ENCODE measurements at places on chromosomes 7 and 10.

DNA sequence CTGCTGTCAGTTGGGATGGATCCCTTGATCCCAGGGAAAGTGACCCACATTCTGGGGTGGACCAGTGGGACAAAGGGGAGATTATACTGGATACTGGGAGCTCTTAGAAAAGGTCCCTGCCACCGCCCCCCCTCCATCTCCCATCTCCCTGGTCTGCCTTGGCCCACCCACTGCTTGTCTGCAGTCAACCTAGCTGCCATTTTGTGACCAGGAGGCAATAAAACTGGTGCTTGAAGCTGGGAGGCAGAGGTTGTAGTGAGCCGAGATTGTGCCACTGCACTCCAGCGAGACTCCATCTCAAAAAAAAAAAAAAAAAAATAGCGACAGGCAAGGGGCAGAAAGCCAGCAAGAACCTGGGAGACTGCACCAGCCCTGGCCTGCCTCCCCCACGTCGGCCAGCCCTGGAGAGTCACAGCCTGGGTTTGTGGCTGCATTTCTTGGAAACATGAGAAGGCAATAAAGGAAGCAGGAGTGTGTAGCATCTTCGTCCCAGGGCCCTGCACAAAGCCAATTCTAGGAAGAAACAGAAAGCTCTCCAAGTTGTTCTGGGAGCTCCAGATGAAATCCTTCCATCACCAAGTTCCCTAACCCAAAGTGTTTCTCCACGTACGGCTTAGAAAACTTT lies 4.7 kb upstream of the ARPC1B start:
- DNase-seq = no peak

- no peak for DNase-seq
Measured at GRCh38 chr10:105598207-105598606, 957.1 kb downstream of the SORCS3 start.

DNA sequence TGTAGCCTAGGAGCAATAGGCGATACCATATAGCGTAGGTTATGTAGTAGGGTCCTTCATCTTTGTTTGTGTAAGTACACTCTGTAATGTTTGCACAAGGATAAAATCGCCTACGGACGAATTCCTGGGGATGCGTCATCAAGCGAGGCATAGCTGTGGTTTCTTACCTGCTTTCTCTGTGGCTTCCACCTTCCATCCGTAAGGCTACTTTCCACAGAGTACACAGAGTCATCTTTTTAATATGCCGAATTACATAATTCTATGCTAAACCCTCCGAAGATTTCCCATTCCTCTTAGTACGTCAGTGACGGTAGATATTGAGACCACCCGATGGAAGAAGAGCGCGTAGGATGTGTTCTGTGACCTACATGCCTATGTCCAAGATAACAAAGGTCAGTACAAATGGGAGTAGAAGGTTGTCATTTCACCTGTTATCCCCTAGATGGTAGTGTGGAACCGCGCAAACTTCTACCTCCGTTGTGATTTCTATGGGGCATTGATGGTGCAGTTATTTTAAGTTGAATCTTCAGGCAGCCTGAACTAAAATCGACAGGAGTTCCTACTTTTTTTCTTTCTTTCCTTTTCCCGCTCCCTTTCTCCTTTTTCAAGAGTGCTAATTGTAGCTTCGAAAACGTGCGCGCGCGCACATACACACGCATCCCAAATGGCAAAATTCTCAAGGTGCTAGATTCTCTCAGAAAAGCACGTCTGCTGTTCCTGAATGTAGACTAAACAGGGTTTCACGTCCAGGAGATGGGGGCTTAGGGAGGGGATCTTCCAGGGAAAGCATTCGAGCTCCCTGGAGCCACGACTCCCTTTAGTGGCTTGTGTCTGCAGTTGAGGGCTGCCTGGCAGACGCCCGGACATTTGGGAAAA lies 111.7 kb upstream of the MBL2 start:
- no peak for DNase-seq

DNA sequence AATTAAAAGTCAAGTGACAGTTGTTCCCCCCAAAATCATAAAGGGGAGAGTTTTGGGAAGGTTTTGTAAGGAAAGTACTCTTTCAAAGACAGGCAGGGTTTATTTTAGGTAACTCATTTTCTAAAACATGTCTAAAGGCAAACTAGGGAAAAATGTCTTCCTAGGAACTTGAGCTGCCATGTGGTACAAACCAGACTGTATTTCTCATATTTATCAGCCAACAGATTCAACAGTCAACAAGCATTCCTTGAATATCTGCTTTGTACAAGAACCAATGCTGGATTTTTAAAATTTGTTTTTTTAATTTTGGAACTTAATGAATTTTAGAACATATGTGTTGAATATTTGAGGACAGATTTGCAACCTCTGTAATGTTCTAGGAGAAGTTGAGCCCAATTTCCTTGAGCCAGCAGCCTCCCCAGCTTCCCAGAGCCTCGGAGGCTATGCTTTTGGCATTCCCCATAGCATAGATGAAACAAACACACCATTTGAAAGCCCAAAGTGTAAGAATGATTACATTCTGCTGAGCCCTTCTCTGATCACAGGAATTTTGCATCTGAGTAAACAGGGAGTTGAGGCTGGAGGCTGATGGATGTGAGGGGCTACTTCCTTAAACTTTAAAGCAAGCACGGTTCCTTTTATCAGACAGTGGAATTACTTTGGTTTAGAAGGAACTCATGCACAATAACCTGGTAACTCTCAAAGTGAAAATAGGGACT lies 345.1 kb downstream of the RNLS start:
- DNase-seq = no peak

- no peak for DNase-seq
Measured at GRCh38 chr10:65945061-65945460, 980.8 kb upstream of the LRRTM3 start.

DNA sequence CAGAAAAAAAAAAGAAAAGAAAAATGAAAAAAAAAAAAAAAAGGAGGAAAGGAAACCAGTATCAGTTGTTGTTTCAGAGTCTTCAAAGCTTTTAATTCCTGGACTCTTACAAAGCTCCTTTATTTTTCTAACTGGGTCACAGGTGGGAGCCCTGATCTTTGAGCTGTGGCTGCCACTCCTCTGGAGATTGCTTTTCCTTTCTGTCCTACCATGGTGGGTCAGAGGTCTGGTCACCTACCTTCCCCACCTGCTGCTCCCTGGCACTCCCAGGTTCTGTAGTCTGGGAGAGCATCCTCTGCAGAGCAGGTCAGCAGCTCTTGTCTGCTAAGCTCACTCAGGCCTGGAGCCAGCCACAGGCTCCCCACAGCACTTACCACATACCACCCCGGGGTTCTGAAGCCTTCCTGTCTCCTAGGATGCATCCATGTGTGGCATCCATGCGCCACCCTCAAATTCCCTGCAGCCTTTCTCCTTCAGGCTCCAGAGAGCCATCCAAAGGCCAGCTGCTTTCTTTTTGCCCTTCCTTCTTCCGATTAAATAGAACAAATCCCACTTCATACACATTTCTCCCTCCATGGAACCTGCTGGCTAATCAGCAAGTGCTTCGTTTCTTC lies 73.2 kb upstream of the TPK1 start:
- no peak for DNase-seq

GRCh38 chr10:22666287-22667092 lies 47.9 kb downstream of the PIP4K2A start:
- DNase-seq = no peak

DNA sequence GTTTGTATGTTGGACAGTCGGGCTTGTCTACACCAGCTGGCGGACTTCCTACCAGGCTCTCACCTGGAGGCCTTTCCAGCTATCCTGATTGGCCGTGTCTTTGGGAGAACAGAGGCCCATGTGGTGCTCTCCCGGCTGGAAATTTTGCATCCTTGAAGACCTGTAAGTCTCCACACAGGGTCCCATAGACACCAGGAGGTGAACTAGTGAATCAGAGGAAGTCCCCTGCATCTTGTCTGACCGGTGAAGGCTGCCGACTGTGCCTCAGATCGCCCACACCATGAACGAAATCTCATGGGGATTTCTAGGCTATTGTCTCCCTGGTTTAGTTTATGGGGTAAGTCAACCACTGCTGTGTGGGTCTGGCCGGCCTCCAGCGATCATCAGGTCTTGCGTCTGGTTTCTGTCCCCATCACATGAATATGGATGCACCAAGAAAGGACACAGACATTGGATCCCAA lies 108.4 kb upstream of the LYZL2 start:
- DNase-seq = no peak

GRCh38 chr7:16484453-16485158 lies 19.1 kb upstream of the SOSTDC1 start:
- DNase-seq = no peak

- no peak for DNase-seq
Measured at GRCh38 chr10:31708046-31708445, 220.6 kb downstream of the ARHGAP12 start.

- no peak for DNase-seq
Measured at GRCh38 chr7:124934841-124935240, 5.2 kb upstream of the POT1 start.

GRCh38 chr10:84205853-84206525 lies 11.7 kb downstream of the CDHR1 start:
- DNase-seq = no peak

DNA sequence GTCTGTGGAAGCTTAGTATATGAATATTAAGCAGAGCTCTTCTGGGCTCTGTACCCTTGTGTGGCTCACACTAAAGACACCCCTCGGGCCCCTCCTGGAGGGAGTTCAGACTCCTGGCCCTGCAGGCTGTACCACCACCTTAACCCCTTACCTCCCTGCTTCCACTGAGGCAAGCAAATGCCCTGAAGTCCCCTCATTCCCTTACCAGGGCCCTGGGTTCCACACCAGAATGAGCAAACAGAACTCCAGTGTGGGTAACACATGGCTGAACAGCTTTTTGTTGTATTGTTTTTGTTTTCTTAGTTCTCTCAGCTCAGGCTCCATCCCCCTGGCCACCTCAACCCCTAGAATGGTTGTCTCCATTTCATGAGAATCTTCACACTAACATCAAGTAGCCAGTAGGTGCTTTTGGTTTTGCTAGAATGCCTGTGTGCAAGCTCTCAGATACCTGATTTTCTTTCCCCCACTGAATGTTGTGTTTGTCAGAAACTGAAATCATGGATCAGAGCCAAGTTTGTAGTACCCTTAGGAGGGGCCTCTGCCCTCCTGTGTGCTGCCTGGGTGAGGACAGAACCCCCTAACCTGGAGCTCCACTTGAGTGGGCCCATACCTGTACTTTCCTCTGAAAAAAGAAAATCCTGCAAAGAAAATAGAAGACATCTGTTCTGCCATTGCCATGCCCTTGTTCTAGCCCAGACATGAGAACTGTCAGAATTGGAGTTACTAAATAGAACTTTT lies 2.8 kb upstream of the WAPL start:
- no peak for DNase-seq

GRCh38 chr10:112797855-112798254 lies 152.2 kb upstream of the TCF7L2 start:
- DNase-seq = no peak

DNA sequence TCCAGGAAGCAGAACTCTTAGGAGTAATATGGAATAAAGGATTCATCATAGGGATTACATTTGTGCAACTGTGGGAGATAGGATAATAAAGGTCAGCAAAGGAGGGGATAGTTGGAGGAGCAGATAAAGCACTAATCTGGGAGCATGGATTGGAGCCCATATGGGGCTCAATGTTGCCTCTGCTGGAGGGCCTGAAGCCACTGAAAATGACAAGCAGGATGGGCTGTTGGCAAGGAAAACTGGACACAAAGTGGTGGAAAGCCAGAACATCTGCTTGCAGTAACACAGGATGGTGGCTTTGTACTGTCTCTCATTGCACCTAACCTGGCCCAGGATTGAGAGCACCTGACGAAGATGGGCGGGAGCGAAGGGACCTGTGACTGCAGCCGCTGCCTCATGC lies 15.0 kb upstream of the COMMD3 start:
- no peak for DNase-seq

DNA sequence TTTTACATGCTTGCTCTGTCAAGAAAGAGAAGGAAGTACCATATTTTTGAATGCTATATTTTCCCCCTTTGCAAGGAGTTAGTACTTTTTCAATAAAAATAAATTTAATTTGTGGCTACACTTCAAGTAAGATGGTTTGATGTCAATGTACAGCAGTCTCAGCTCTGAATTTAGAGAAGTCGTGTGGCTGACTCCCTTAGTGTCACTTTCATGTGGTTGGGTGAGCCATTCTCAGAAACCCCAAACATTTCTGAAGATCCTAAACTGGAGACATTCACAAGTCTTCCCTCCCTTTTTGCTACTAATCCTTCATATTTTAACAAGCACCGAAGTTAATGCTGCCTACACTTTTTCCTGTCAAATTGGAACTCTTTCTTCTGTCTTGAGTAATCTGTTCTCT lies 244.4 kb downstream of the DYNC1I1 start:
- DNase-seq = no peak

DNA sequence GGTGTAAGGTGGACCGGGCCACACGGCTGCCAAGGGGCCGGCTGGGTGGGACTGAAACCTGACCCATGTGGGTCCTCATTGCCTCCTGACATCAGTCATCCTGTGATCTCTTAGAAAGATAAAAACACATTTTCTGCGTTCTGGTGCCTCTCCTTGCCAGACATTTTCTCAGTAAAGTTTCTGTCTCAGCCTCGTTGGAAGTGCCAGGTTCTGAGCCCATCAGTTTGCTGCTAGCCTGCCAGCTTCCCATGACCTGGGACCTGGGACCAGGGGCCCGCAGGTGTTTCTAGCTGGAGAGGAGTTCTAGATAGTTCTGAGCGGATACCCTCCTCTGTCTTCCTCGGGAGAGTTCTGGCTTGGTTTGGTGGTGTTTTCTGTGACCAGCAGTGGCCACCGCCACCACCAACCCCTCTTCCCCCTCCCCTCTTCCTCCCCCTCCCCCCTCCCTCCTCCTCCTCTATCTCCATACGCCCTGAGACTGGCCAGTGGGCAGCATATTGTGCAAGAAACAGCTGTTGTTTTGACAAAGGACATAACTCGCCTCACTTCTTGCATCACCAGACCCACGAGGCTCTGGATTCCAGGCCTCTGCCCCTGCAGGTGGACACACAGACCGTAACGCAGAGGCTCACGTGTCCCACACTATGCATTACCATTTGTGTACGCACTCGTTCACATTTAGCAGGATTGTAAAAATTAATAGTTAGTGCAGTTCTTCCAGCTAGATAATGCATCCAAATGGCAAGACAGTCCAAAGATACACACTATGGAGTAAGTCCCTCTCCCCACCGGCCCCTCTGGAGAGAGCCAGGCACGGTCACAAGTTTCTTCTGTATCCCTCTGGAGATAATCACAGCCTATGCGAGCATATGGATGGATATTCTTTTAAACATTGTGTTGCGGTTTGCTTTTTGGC lies 94.6 kb downstream of the CUX1 start:
- DNase-seq = no peak

DNA sequence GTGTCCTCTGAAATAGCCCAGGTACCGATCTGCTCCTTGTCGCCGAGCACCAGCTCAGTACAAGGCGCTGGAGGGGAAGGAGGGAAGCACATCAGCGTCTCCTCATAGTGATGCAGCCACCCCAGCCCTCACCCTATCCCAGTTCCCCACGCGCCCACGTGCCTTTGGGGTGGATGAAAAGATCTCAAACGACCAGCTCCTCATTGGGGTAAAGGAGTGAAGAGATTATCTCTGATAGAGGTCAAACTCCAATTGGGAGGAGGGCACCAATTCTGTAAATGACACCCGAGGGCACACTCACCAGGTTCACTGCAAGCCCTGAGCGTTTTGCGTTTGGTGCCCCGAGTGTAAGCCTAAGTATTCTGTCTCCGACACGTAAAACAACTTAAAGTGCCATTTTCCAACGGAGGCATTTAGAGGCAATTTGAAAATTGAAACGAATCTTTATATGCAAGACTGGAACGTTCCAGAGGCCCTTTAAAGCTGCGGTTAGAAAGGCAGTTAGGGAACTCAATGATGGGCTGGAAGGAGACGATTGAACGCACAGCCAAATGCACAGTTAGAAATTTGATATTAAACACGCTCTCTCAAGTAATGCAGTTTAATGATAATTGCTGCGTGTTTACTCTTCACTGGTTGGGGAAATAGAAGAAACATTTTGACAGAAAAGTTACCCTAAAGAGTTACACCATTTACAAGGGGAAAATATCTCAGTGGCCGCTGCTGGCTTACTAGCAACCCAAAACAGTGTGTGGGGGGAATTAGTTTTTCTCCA lies 8.9 kb upstream of the EMX2 start:
- no peak for DNase-seq

Measured in NCI-H2107 (cell line).